ENCODE measurements at places on chromosomes 3 and 15. TPM values are rescaled to one million over a fixed set of nuclear protein-coding genes. Genes with fewer than 3 reads are reported as not detected.

The CCDC9B gene
- 61.7 TPM for total RNA-seq

The CYP8B1 gene
- not detected for total RNA-seq

The PLSCR4 gene
- total RNA-seq, result 0.82 TPM

The IL17RB gene
- not detected for total RNA-seq

The VILL gene
- total RNA-seq, result 3.7 TPM

The CELSR3 gene
- 0.78 TPM for total RNA-seq

GRCh38 chr15:91186904-91187656 is 87.0 kb downstream of the SV2B start:
- peak; percentile 38 for DNase-seq

- no peak for DNase-seq
These were observed 15.7 kb upstream of the RBP1 start for GRCh38 chr3:139555249-139555648.

- DNase-seq, result peak; percentile 30
These were observed 20.5 kb upstream of the MINDY4B start for GRCh38 chr3:150925751-150926201.

GRCh38 chr3:64257100-64257755 is 32.0 kb upstream of the PRICKLE2 start:
- DNase-seq, result no peak

- no peak for DNase-seq
These were observed 16.4 kb downstream of the UBE2E2 start for GRCh38 chr3:23219552-23219951.

DNA sequence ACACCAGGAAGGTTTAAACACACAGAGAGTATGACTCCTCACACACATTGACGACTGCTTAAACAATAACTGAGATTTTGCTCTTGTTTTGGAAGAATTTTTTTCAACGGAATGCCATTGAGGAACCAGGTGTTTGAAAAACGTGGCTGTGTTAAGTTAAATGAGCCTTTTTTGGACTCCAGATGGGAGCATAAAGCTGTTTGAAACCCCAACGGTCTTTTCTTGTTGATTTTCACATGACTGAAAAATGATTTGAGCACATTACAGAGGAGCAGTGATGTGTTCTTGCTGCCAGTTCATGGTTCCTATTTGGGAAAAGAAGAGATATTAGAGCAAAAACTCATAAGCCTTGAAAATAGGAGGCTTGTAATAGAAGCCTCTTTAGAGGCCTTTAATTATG is 97.8 kb upstream of the SELENOK start:
- DNase-seq, result no peak

- DNase-seq, result no peak
These were observed 7.9 kb upstream of the GP9 start for GRCh38 chr3:129052675-129053074.

DNA sequence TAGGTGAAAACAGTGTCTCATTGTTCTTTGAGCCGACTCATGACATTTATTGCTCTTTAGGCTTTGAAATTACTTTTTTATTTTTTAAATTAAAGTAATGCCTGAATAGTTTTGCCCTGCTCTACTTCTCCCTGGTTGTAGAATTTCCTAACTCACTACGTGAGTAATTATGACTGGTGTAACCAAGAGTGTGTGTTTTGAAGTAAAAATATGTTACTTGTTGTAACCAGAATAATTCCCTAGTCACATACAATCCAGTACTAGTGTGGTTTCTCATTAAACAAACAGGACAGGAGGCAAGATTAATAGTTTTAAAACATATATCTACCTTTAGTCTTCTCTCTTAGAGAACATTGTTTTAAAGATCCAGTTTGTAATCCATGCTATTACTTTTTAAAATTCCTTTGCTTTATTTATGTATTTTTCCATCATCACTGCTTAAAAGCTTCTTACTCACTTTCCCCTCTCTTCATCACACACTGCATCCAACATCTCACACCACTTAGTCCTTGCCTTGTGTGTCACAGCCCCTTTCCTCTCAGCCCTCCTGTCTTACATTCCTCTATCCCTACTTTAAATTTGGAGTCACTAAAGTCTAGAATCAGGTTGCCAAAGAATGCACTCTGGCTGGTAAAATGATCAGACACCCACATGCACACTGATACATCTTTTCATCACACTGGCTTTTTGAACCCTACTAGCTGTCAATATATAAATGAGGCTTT is 219.7 kb downstream of the WNT5A start:
- no peak for DNase-seq

- DNase-seq, result no peak
These were observed 118.0 kb downstream of the SEC22A start for GRCh38 chr3:123319760-123320159.

DNA sequence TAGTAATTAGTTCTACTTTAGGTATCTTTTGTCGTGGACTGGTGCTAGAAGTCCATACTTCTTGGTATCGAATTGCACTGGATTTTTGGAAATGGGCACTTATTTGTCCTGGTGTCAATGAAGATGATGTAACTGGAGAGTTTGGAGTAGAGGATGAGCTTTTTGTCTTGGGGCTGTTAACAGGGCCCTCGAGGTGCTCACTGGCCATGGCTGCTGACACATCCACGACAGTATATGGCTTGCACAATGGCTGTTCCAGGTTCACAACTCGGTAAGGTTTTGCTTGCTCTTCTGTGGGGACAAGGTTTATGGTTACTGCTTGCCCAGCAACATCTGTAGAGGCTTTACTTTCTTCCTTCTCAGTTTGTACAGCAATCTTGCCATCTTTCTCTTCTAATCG is 109.4 kb upstream of the TSPAN3 start:
- DNase-seq, result no peak

- no peak for DNase-seq
These were observed 250.2 kb upstream of the MME start for GRCh38 chr3:154829929-154830328.

GRCh38 chr15:82943176-82943575 is 9.3 kb downstream of the HOMER2 start:
- DNase-seq, result peak; percentile 26

DNA sequence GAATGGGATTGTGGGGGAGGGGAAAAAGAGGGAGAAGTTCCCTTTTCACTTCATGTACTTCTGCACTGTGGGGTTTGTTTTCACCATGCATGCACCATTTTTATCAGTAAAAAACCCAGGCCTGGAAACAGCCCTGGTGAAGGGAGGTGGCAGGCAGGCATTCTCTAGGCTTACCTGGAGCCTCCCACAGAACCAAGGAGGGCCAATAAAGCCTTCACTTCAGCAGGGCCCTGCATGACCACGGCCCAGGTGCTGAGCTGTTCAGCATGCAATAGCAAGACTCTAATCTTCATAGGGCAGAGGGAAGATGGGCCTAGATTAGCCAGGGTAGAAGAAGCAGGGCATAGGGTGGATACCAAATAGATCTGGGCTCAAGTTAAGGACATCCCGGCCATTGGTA is 49.6 kb downstream of the SCN5A start:
- DNase-seq, result no peak

- DNase-seq, result peak; percentile 44
These were observed 15.6 kb upstream of the RAF1 start for GRCh38 chr3:12679468-12679867.

- DNase-seq, result no peak
These were observed 20.3 kb upstream of the ZDHHC23 start for GRCh38 chr3:113927556-113927955.

All from foreskin keratinocyte (primary cell).